ENCODE measurements at places on chromosomes 7 and 10. TPM values are rescaled to one million over a fixed set of nuclear protein-coding genes. Genes with fewer than 3 reads are reported as not detected.

GRCh38 chr10:5504146-5505072 lies 5.0 kb upstream of the CALML5 start:
- no peak for DNase-seq

MSS51 gene
- total RNA-seq: 0.83 TPM

DNA sequence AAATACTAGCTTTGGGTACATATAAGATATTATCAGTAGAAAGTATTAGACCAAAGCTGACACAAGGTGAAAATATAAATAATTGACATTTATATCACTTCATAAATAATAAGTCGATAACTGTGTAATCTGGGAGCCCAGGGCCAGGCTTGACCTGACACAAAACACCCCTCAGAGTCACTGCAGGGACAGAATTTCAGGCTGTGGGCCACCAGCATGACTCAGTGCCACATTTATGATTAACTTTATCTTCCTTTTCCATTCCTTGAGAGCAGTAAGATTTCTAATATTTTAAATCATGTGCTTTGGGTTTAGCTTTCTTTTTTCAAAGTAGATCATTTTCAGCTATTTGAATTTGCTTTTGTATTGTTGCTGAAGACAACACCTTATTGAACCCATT lies 102.9 kb upstream of the NFE2L3 start:
- DNase-seq: no peak

DNA sequence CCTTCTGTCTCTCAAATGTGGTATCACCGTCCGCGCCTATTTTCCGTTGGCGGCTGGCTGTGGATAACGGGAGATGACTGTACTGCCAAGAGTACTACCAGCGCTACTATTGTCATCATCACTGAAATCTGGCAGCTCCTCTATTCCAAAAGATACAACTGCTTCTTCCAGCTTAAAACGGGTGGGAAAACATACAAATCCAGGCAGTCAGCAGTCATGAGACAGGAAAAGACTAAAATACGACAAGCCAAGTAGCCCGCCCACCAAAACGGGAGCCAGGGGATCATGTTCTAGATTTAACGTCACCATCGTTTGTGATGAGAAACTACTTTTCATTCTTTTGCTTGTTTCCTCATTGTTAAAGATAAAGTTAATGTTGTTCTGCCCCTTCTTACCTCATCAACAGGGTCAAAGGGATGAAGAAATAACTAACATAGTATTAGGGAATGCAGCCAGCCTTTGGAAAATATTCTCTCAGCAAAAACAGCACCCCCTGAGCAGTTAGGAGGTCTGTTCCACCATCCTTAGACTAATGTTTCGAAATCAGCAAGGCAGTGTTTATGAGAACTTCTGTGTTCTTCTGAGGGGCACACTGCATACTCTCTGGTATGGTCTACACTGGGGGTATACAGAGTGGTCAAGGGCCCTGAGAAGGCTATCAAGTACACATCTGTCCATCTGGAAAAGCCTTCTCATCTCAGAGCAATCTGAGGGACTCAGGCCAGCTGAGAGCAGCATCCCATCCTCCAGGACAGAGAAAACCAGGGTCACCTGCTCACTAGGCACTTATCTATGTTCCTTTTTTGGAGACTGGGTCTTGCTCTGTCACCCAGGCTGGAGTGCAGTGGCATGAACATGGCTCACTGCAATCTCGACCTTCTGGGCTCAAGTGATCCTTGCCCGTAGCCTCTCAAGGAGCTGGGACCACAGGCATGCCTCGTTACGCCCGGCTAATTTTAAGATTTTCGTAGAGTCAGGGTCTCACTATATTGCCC lies 47.5 kb downstream of the GNA12 start:
- DNase-seq: no peak

DNA sequence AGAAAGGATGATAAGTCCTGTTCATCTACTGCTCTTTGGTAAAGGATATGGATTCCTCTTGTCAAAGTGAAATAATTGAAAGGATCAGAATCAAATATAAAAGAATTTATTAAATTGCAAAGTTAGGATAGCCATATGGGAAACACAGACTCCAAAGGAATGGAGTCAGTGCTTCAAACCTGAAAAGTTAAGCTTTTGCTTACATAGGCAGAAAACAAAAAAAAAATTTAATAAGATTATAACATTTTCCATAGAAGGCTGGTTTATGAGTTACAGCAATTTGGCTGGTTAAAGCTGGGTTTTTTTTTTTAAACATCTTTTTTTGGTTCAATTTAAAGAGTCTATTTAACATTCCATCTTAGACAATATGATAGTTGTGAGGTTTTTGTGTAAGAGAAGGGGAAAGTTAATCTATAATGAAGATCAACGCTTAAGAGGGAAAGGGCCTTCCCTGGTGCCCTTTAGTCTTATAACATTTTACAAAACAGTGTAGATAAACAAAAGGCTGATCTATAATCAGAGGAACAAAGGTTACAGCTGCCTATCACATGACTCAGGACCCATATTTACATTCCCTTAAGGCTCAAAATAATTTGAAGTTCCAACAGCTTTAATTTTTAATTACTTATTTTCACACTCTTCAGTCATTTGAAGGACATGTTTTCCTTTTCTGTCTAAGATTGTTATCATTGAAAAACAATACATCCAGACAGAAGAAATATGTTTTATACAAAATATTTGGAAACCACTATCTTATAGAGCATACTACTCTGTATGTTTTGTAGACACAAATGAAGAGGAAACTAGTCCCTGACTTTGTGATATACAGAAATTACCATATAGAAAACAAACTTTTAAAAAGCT lies 234.3 kb upstream of the MBL2 start:
- no peak for DNase-seq

Data from esophagus muscularis mucosa (tissue), 4 donors.